ENCODE measurements at places on chromosomes 7 and 10.
A peak's percentile ranks its signal among the peaks of the same experiment; 100 is the strongest.

- peak overlapping the region; percentile 95 for H3K27ac ChIP-seq
- H3K4me1 ChIP-seq, result peaks cover 24% of the 10 kb centered on the region
- no peaks in the 10 kb centered on the region for H3K36me3 ChIP-seq
Measured at GRCh38 chr7:617614-618538, 98.2 kb upstream of the PDGFA start.

DNA sequence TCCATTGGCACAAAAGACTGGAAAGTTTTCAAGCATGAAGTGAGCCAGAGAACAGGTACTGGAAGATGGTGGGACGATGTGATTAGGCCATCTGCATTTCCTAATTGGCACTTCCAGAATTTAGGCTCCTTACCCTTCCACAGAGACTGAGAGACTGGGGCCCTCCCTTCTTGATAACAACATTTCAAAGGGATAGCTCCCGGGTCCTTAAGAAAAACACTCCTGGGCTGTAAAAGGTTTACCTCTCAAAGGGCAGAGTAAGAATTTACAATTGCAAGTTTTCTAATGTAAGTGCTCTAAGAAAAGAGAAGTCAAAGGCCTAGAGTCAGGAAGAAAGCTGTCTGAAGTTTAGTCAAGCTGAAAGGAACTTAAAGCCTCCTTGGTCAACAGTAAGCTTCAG, 559.5 kb upstream of the C7orf33 start:
- H3K27me3 ChIP-seq, result no peaks in the 10 kb centered on the region
- no peaks in the 10 kb centered on the region for H3K4me1 ChIP-seq
- H3K36me3 ChIP-seq, result no peaks in the 10 kb centered on the region
- DNase-seq, result no peak
- H3K4me3 ChIP-seq, result no peak overlapping the region

GRCh38 chr10:89256962-89257361, 5.4 kb upstream of the LIPA start:
- no peak for DNase-seq
- no peak overlapping the region for H3K27ac ChIP-seq
- no peaks in the 10 kb centered on the region for H3K36me3 ChIP-seq

DNA sequence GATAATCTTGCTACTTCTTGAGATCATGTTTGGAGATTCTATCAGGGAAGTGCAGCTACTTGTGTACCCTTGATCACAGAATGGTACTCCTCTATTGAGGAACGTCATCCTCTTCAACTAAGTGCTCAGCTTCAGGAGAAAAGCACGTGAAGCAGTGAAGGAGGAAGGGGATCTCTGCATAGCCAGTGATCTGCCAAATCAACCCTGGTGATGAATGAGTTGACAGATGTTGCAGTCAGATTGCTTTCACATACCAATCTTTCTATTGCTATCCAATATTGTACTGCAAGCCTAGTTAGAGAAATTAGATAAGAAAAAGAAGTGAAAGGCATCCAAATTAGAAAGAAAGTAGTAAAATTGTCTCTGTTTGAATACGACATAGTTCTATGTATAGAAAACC, 309.4 kb downstream of the TWIST1 start:
- H3K4me3 ChIP-seq, result no peak overlapping the region
- no peaks in the 10 kb centered on the region for H3K36me3 ChIP-seq
- H3K27ac ChIP-seq, result no peak overlapping the region
- H3K4me1 ChIP-seq, result no peaks in the 10 kb centered on the region
- no peaks in the 10 kb centered on the region for H3K27me3 ChIP-seq
- DNase-seq, result no peak

DNA sequence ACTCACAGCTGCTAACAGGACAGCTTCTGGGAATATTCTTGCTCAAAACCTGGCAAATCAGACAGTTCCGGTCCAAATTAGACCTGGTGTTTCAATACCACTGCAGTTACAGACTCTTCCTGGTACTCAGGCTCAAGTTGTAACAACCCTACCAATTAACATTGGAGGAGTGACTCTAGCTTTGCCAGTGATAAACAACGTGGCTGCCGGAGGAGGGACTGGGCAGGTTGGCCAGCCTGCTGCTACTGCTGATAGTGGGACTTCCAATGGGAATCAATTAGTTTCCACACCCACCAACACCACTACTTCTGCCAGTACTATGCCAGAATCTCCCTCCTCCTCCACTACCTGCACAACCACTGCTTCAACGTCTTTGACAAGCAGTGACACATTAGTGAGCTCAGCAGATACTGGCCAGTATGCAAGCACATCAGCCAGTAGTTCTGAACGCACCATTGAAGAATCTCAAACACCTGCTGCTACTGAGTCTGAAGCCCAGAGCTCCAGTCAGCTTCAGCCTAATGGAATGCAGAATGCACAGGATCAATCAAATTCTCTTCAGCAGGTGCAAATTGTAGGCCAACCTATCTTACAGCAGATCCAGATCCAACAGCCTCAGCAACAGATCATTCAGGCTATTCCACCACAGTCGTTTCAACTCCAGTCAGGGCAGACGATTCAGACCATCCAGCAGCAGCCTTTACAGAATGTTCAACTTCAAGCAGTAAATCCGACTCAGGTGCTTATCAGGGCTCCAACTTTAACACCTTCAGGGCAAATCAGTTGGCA, 2.1 kb downstream of the SP4 start:
- peaks cover 4% of the 10 kb centered on the region for H3K36me3 ChIP-seq
- H3K27ac ChIP-seq, result peak overlapping the region; percentile 98
- peak overlapping the region; percentile 99 for H3K4me3 ChIP-seq
- no peaks in the 10 kb centered on the region for H3K27me3 ChIP-seq
- DNase-seq, result no peak
- H3K4me1 ChIP-seq, result peaks cover 45% of the 10 kb centered on the region

DNA sequence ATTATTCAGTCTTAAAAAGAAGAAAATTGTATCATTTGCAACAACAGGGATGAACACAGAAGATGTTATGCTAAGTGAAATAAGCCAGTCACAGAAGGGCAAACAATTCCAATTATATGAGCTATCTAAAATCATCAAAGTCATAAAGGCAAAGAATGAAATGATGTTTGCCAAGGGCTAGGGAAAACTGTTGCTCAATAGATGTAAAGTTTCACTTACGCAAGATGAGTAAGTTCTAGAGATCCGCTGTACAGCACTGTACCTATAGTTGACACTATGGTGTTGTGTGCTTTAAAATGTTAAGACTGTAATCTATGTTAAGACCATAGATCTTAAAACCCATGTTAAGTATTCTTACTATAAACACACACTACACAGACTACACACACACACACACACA, 904.6 kb upstream of the LRRN3 start:
- no peaks in the 10 kb centered on the region for H3K4me1 ChIP-seq
- no peak for DNase-seq
- H3K36me3 ChIP-seq, result no peaks in the 10 kb centered on the region
- H3K27me3 ChIP-seq, result no peaks in the 10 kb centered on the region
- no peak overlapping the region for H3K27ac ChIP-seq

- H3K4me3 ChIP-seq, result no peak overlapping the region
- no peaks in the 10 kb centered on the region for H3K27me3 ChIP-seq
- peaks cover 9% of the 10 kb centered on the region for H3K36me3 ChIP-seq
Measured at GRCh38 chr10:109859221-109859620, 64.1 kb downstream of the XPNPEP1 start.

GRCh38 chr7:6403907-6404306, 43.8 kb downstream of the DAGLB start:
- H3K36me3 ChIP-seq, result peaks cover 16% of the 10 kb centered on the region
- H3K27me3 ChIP-seq, result no peaks in the 10 kb centered on the region
- H3K4me1 ChIP-seq, result peaks cover 10% of the 10 kb centered on the region
- H3K4me3 ChIP-seq, result no peak overlapping the region

GRCh38 chr10:78754269-78755062, 314.3 kb upstream of the ZMIZ1 start:
- no peak overlapping the region for H3K4me3 ChIP-seq
- peaks cover 68% of the 10 kb centered on the region for H3K27me3 ChIP-seq
- no peak for DNase-seq
- H3K27ac ChIP-seq, result no peak overlapping the region
- H3K4me1 ChIP-seq, result peaks cover 10% of the 10 kb centered on the region

GRCh38 chr10:42875798-42876341, 93.3 kb downstream of the BMS1 start:
- no peak overlapping the region for H3K4me3 ChIP-seq
- H3K27ac ChIP-seq, result no peak overlapping the region
- no peaks in the 10 kb centered on the region for H3K36me3 ChIP-seq
- H3K27me3 ChIP-seq, result peaks cover 33% of the 10 kb centered on the region
- DNase-seq, result no peak

DNA sequence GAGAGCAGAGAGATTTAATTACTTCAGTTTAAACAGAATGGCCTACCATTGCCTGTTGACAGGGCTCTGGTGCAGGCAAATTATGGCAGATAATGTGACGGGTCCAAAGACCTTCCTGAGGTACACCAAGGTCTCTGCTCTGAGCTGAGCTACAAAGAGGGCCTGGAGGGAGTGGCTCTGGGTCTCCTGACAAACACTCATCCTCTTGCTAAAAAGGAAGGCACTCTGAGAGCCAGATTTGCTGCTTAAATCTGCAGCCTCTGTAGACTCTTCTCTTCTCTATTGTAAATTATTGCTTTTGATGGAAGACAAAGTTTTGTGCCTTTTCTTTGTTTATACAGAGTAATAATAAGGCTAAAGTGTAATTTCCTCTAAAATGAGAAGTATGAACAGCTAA, 529.5 kb upstream of the FZD8 start:
- H3K27ac ChIP-seq, result no peak overlapping the region
- no peak overlapping the region for H3K4me3 ChIP-seq
- no peaks in the 10 kb centered on the region for H3K36me3 ChIP-seq
- H3K4me1 ChIP-seq, result no peaks in the 10 kb centered on the region
- no peaks in the 10 kb centered on the region for H3K27me3 ChIP-seq
- no peak for DNase-seq

GRCh38 chr7:112088484-112089016, 117.6 kb downstream of the DOCK4 start:
- peaks cover 37% of the 10 kb centered on the region for H3K27me3 ChIP-seq
- H3K4me3 ChIP-seq, result no peak overlapping the region
- no peaks in the 10 kb centered on the region for H3K36me3 ChIP-seq
- H3K4me1 ChIP-seq, result peaks cover 3% of the 10 kb centered on the region
- no peak for DNase-seq
- H3K27ac ChIP-seq, result no peak overlapping the region

- H3K27me3 ChIP-seq, result peaks cover 29% of the 10 kb centered on the region
- H3K4me3 ChIP-seq, result no peak overlapping the region
- H3K4me1 ChIP-seq, result peaks cover 9% of the 10 kb centered on the region
- no peaks in the 10 kb centered on the region for H3K36me3 ChIP-seq
Measured at GRCh38 chr10:44993226-44993921, 7.3 kb upstream of the ZNF22 start.

DNA sequence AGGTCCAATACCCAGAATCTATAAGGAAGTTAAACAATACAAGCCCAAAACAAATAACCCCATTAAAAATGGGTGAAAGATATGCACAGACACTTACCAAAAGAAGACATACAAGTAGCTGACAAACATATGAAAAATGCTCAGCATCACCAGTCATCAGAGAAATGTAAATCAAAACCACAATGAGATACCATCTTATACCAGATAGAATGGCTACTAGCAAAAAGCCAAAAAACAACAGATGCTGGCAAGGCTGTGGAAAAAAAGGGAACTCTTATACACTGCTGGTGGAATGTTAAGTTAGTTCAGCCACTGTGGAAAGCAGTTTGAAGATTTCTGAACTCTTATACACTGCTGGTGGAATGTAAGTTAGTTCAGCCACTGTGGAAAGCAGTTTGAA, 331.1 kb downstream of the KIF20B start:
- no peaks in the 10 kb centered on the region for H3K27me3 ChIP-seq
- H3K4me1 ChIP-seq, result no peaks in the 10 kb centered on the region
- no peak for DNase-seq

DNA sequence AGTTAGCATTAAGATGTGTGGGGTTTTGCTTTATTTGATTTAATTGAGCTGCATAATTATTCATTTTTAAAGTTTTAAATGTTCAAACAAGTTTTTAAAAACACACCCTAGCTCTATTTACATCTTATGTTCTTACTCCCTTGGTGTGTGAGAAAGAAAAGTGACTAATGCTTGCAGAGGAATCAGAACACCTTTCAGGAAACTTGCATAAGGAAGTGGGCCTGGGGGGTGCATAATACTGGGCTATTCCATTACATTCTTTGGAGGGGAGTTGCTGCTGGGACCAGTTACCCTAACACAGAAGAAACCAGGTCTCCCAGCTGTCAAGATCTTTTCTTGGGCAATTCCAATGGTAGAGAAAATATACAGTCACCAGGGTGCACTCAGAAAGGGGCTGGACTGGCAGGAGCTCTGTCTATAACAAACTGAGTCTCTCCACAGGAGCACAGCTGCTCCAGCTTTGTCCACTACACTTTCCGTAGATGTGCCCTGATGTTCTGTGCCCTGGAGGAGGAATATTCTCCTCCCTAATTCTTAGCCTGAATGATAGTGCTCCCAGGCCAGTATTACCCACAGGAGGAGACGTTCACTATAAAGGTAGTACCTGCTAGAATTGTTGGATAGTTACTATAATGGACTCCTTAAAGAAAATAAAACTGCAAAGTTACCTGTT, 304.2 kb downstream of the CDC14C start:
- no peaks in the 10 kb centered on the region for H3K27me3 ChIP-seq
- no peak overlapping the region for H3K4me3 ChIP-seq
- no peaks in the 10 kb centered on the region for H3K4me1 ChIP-seq
- H3K36me3 ChIP-seq, result no peaks in the 10 kb centered on the region
- no peak for DNase-seq
- H3K27ac ChIP-seq, result no peak overlapping the region

DNA sequence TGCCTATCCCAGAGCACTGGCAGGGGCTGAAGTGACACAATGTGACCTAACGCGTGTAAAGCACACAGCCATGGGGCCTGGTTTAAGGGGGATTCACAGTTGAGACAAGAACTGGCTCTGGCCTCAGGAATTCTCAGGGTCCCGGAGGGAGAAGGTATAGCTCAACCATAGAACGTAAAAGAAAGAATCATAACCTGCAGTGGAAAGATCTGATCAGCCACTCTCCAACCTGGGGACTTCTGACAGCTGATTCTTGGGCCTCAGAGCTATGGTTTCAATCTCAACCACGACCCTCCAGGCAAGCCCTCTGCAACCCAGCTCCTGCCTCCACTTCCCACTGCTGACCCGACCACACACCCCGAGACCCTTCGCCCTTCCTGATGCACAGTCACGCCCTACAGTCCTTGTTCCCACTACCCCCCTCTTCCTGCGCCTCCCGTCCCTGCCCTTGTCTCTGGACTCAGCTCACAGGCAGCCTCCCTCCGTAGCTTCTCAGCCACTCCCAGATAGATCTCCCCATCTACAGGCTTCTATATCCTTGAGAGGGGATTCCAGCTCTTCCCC, 245.2 kb downstream of the BUB3 start:
- H3K27me3 ChIP-seq, result no peaks in the 10 kb centered on the region
- no peak overlapping the region for H3K27ac ChIP-seq
- H3K36me3 ChIP-seq, result peaks cover 4% of the 10 kb centered on the region
- H3K4me1 ChIP-seq, result peaks cover 2% of the 10 kb centered on the region
- DNase-seq, result no peak

GRCh38 chr7:44881610-44882009, 3.7 kb downstream of the PURB start:
- peaks cover 23% of the 10 kb centered on the region for H3K4me1 ChIP-seq
- no peak for DNase-seq
- peaks cover 4% of the 10 kb centered on the region for H3K36me3 ChIP-seq
- no peaks in the 10 kb centered on the region for H3K27me3 ChIP-seq
- H3K4me3 ChIP-seq, result no peak overlapping the region

GRCh38 chr10:127378628-127379027, 170.5 kb upstream of the NPS start:
- H3K4me3 ChIP-seq, result no peak overlapping the region
- no peak for DNase-seq
- no peaks in the 10 kb centered on the region for H3K36me3 ChIP-seq

GRCh38 chr7:92590711-92591310, 621 bp upstream of the FAM133B start:
- peak overlapping the region; percentile 95 for H3K4me3 ChIP-seq
- H3K4me1 ChIP-seq, result peaks cover 29% of the 10 kb centered on the region
- no peak for DNase-seq
- peak overlapping the region; percentile 98 for H3K27ac ChIP-seq
- no peaks in the 10 kb centered on the region for H3K27me3 ChIP-seq
- no peaks in the 10 kb centered on the region for H3K36me3 ChIP-seq

- no peak overlapping the region for H3K4me3 ChIP-seq
- H3K36me3 ChIP-seq, result peaks cover 10% of the 10 kb centered on the region
- DNase-seq, result no peak
Measured at GRCh38 chr10:92972886-92973285, 87.7 kb upstream of the CYP26C1 start.
